Stimulated activated effector memory CD8-positive, alpha-beta T cell treated with anti-CD3 and anti-CD28 coated beads, Interleukin-12 subunit alpha, Interleukin-12 subunit beta, amount 100 ng/mL, for 72 hours (primary cell): ENCODE measurements at places on chromosomes 4 and X.

GRCh38 chrX:143027275-143027674 lies 1.5 kb downstream of the SPANXN4 start:
- no peak for DNase-seq

DNA sequence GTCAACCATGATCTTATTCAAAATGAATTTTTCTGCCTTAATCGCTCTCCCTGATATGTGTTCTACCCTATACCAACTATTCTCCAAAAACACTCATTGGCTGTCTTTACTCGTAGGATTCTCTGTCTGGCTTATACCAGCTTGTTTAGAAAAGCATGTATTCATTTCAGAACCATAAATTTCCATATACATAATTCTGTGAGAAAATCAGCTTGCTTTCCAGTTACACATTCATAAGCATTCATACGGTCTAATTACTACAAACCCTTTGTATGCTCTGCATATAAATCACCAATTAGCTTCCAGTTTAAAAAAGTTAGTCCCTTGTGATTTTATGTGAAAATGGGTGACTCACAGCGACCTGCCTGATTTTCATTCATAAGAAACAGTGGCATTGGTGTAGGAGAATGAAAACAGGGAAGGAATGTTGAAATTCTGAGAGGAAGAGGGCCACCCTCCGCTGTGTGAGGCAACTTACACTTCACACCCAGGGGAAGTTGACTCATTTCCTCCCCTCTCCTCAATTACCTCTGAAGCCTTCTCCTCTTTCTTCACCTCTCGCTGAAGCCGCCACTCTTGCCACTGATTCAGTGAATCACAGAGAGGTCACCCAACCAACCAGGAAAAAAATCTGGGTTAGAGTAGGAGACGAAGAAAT lies 63.3 kb downstream of the MEPE start:
- DNase-seq: no peak

- DNase-seq: no peak
These were observed 356.1 kb upstream of the SLC7A11 start for GRCh38 chr4:138598226-138598625.

DNA sequence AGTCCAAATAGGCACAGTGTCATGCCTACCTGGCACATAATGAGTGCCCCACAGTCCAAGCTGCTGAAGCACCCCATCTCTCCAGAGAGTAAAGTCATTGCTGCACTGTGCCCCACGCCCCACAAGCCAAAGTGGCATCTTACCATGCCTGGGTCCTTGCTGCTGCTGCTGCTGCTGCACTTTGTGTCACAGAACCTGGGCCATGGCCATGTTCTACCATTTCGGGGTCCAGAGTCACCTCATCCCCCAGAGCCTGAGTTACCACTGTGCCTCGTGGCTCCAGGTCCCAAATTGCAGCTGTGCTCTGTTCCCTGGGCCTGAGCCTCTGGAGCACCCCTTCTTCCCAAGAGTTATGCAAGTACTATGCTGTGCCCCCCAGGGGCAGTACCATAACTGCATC lies 40.5 kb downstream of the SLC10A7 start:
- no peak for DNase-seq

- peak; percentile 58 for DNase-seq
These were observed 648 bp upstream of the SCD5 start for GRCh38 chr4:82799006-82799881.

DNA sequence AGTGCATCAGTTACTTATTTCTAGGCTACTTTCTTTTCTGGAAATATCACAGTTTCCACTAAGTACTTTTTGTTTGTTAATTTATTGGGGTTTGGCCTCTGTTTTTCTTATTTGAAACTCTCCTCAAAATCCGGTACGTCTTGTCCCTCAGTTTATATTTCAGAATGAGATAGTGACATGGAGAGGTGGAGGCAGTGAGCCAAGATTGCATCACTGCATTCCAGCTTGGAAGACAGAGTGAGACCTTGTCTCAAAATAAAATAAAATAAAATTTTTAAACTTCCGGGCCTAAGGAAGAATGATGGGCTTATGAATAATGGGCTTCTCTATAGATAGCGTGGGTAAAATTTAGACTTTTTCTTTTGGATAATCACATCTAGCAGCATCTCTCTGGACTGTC lies 567.8 kb downstream of the TRIML1 start:
- DNase-seq: no peak

GRCh38 chrX:136814847-136815750 lies 34.4 kb upstream of the ARHGEF6 start:
- DNase-seq: no peak

DNA sequence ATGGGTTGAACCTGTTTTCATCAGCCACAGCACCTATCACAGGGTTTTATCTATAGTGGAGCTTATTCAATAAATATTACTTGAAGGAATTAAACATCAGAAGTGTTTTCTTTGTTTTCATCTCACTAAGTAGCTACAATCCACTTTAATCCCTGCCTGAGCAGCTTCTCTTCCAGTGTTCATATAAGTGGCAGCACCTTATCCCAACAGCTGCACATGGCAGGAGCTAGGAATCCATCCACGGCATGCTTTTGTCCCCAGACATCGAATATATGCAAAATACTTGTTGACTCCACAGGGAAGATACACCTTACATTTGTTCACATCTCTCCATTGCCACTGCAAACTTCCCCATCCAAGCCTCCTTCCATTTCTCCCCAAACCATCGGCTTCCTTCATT lies 549.8 kb upstream of the FAM241A start:
- no peak for DNase-seq

DNA sequence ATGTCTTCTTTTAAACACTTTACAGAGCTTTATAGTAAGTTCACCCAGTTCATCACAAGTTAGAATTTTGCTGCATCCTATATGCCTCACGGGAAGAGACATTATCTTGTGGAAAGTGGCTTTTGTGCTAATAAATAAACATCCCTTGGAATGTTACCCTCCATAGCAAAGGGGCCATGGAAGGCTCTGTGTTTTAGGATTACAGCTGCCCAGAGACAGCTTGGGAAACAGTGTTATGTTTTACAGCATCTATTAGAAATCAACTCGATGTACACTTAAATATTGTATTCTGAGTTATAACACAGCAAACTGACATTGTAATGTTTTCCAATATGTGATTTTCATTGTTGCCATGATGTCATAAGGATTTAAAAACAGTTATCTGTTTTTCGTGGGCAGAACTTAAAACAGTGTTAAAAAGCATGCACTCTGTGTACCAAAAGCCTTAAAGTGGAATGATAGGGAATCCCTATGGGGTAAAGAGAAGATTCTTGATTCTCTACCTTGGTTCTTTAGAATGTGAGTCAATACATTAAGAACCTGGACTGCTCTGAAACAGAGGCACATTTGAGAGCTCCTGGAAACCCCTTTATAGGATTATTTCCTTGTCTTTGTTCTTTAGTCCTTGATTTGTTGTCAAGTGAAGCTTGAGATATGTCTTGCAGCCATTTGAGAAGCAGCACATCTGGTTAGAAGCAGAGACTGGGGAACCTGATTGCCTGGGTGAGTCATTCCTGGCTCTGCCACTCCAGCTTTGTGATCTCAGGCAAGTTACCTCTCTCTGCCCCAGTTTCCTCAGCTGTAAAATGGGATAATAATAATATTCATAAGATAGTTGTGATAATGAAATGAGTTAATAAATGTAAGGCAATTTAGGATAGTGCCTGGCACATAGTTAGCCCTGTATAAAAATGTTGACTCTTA lies 41.6 kb downstream of the ARHGAP10 start:
- DNase-seq: no peak

GRCh38 chr4:76488888-76489685 lies 54.1 kb downstream of the SHROOM3 start:
- DNase-seq: no peak

GRCh38 chrX:140509468-140510305 lies 4.8 kb upstream of the SOX3 start:
- DNase-seq: no peak

DNA sequence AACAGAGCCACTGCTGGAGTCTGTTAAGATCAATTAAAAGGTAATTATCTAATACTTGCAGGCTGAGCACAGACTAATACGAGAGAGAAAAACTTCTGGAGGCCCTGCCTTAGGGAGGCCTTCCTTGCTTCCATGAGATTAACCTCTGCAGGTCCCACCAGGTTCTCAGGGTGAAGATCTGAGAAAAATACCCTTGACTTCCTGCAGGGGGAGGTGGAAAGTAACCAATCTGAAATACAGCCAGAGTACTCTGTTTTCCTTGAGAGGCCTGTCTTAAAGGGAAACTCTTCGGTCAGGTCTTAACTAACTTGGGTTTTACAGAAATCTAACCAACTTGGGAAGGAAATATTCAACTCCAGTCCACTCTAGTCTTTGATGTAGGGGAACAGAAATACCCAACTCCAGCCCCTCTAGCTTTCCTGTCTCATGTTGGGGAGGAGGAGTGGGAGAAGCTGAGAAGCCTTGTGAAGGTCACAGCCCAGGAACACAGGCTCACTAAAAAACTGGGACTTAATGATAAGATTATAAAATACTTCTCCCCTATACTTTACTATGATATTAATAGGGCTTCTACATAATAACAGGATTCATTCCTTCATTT lies 77.1 kb downstream of the TBCK start:
- no peak for DNase-seq

- DNase-seq: no peak
These were observed 234.1 kb downstream of the CPE start for GRCh38 chr4:165612936-165613335.

GRCh38 chrX:19909761-19910160 lies 22.4 kb upstream of the SH3KBP1 start:
- no peak for DNase-seq

DNA sequence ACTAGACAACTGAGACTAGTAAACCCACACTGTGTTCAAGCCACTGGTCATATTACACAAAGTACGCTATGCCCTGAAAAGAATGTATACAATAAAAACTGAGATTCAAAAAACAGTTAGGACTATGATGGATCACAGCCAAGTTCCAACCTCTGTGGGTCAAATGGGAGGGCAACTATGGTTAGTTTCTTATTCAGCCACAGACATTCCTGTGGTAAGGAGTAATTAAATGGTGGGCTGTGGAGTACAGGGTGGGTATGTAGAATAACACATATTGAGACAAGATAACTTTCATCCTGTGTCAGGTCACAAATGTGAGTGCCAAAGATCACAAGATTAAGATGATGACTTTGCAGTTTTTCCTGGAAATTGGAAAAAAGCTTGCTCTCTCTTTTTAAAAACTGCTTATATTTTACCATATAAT lies 167.2 kb downstream of the NPNT start:
- DNase-seq: no peak

DNA sequence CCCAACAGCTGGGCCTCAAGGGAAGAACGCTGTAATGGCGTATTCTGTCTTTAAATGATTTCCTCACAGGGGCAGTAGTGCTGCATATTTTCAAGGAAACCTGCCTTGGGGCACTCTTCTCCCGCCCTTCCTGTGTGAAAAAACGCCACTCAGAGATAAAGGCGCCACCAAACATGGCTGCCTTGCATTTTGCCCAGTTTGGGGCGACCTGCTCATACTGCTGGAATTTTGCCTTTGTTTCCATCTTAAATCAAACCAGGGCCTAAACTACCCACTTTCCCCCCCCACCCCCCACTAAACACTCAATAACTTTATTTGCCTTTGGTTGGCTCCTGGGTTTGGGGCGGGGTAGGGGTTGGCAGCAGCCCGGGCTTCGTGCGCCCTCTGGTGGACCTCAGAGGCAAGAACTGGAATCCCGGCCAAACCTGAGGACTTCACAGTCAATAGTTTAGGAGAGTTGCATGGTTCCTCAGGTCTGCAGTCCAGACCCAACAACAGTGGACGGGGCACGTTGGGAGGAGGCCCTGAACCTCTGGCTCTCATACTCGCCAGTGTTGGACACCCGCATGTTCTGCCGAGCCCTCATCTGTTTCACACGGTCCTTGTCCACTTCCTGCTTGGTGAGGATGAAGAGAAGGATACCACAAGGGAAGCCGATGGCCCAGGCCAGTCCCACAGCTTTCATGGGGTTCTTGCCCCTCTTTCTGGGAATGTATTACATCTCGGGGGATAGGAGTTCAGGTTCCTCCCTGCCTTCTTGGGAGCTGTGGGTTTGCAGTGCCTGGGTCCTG lies 220.1 kb upstream of the STK26 start:
- DNase-seq: no peak

DNA sequence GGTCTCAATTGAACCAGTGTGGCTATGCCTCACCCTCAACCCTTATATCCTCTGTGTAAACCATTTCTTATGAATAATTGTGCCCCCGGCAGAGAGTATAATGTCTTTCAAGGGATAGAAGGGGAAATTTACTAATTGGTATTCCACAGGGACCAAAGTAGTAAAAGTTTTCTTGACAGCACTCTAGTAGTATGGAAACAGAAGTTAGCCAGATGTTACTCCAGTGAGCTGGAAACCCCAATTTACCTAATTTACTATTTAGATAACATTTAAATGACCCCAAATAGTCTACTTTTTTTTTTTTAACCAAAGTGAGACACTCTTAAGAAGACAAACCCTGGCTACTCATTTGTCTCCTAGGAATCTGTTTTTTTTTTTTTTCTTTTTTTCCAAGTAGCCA lies 32.3 kb downstream of the DTHD1 start:
- no peak for DNase-seq

DNA sequence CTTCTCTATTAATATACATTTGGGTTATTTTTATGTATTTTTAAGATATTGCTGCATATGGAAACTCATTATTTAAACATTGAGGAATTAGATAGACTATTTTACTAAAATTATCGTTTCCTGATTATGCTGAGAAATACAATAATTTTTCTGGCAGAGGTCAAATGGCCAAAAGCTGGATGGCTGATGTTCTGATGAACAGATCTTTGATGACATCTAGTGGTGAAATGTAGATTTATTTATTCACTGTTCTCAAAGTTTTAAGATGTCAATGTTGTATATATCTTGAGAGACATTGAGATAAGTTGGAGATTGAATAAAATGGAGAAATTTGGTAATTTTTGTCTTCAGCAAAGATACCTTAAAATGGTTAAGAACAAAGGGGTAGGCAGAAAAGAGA lies 96.2 kb downstream of the UGT8 start:
- no peak for DNase-seq

- DNase-seq: no peak
These were observed 57.1 kb upstream of the NPFFR2 start for GRCh38 chr4:71974681-71975080.
